AML-193 (cell line): ENCODE measurements at places on chromosomes 1 and 21.

DNA sequence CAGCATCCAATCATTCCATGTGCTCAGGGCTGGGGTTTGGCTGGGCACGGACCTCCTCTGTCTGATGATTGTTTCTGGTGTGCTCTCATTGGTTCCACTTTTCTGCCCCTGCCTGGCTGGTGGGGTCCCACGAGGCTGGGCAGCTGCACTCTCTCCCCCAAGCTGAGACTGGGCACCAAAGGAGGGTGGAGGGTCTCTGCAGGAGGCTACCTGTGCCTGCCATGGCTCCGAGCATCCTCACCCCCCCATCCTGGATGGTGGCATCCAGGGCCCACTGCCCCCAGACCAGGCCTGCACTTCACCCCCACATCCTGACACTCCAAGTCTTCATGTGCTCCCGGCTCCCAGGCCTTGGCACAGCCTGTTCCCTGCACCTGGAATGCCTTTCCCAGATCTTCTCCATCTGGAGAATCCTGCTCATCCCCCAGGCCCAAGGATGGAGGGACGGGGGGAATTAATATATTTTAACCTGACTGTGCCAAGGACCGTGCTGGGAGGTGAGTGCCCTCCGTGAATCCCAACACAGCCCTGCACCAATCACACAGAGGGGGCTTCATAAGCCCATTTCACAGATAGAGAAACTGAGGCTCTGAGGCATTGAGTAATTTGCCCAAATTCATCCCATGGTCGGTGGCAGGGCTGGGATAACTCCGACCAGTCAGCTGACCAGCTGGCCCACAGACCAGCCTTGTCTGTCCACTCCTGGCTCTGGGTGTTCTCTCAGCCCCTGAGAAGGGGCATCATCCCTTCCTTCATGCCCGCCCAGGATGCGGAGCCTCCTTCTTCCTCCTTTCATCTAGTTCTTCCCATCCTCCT lies 403.4 kb downstream of the MATN1 start:
- no peak for DNase-seq

- DNase-seq: no peak
These were observed 1.2 kb upstream of the SLC37A1 start for GRCh38 chr21:42512346-42513034.

DNA sequence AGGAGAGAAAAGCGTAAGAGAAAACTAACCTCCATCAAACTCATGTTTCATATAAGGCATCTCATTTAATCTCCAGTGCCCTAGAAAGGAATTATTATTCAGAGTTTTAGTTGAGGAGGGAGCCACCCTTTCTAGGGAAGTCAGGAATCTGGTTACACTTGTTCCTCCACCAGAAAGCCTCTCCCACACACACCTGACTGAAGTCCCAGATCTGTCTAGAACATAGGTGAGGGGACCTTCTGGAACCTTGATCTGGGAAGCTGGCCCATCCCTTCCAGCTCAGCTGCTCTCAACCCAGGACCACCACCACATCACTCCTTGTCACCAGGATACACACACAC lies 1.9 kb upstream of the DENND2D start:
- no peak for DNase-seq

DNA sequence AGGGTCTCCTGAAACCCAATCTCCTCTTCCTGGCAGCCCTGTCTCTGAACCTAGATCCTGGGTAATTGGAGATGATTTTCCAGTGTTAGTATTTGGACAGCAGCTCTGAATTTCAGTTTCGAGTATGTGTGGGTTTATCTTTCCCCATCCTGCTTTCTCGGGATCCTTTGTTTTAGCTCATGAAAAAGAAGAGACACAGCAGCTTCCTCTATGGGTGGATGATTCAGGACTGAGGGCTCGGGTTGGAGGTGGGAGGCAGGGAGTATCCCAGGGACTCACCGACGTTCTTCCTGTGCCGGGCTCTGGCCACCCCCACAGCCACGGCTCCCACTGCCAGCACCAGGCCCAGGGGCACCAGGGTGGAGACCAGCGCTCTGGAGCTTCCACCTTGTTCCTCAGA lies 10.4 kb upstream of the FCMR start:
- no peak for DNase-seq

GRCh38 chr1:166133276-166133841 lies 33.4 kb downstream of the FAM78B start:
- peak; percentile 3 for DNase-seq

DNA sequence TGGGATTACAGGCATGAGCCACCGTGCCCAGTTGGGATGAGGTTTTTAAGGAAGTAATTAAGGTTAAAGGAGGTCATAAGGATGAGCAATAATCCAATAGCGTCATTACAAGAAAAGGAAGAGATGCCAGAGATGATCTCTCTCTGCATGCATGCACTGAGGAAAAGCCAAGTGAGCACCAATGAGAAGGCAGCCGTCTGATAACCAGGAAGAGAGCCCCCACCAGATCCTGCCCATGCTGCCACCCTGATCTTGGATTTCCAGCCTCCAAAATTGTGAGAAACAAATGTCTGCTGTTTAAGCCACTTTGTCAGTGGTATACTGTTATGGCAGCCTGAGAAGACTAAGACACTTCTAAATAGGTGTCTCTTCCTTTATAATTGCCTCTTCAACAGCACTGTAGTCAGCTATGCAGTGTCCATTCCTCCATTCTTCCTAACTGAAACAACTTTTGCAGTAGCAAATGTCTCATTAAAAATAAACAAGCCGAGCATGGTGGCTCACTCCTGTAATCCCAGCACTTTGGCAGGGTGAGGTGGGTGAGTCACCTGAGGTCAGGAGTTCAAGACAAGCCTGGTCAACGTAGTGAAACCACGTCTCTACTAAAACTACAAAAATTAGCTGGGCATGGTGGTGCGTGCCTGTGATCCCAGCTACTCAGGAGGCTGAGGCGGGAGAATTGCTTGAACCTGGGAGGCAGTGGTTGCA lies 216.2 kb upstream of the RUNX1 start:
- DNase-seq: no peak

DNA sequence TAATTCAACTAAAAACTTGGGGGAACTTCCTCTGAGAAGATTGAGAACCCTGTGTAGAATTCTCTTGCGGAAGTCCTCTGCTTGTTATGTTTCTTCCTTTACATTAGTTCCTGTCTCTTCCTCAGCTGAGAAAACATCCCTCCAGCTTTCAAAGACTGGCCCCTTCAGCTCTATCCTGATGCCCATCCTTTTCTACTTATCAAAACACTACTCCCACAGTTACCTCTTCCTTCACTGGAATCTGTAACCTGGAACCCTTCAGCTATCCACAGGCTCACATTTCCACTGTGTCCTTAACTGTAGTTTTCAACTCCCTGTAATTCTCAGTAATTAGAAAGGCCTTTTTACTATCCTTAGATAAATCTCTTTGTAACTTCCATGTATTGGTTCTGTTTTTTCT lies 6.0 kb upstream of the DEDD start:
- DNase-seq: no peak

- no peak for DNase-seq
These were observed 16.9 kb upstream of the RPF1 start for GRCh38 chr1:84462118-84462517.

DNA sequence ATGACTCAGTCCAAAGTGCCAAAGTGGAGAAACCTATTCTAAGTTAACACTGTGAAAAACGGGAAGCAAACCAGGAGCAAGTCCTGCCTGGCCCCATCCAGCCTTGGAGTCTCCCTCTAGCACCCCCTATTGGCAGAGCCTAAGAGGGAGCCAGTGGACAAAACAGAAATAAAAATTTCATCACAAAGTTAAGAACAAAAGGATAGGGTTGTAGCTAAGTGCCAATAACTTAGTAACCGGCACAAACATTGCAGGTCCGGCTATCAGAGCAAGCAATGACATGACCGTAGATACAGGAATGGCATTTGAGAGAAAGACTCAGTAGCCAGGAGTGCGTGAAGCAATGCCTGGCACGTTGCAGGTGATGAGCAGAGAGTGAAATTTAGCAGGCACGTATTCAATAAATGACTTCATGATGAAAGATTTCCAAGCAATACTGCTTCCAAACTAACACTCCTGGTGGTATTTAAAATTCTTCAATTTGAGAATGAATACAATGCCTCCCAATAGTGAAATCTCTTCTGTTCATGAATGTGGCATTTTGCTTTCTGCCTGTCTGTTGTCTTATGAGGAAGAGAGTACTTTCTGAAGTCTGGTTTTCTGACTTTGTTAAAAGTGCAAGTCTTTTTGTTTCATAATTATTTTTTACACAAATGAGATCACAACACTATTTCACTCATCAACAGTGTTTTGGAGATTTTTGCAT lies 391.0 kb downstream of the OMA1 start:
- peak; percentile 52 for DNase-seq

GRCh38 chr1:236639686-236640085 lies 35.4 kb upstream of the HEATR1 start:
- DNase-seq: no peak

DNA sequence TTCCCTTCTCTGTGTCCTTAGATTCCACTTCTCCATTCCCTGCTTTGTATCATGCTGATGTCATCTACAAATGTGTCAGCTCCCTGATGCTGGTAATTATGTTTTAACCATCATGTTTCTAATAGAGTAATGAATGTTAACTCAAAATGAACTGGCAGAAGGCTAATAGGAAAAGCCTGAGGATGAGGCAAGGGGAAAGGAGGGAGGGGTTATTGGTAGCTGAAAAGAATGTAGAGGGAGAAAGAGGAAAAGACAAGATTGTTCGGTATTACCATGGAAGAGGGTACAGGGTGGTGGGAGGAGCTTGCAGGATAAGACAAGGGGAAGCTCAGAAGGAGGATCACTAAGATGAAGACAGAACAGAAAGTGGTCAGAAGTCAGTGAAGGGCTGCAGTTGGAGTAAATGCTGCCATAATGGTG lies 150.9 kb downstream of the ZC3H11B start:
- no peak for DNase-seq

- DNase-seq: no peak
These were observed 8.0 kb downstream of the OSBPL9 start for GRCh38 chr1:51624855-51625254.

- no peak for DNase-seq
These were observed 20.5 kb downstream of the PRDM15 start for GRCh38 chr21:41858466-41859296.

DNA sequence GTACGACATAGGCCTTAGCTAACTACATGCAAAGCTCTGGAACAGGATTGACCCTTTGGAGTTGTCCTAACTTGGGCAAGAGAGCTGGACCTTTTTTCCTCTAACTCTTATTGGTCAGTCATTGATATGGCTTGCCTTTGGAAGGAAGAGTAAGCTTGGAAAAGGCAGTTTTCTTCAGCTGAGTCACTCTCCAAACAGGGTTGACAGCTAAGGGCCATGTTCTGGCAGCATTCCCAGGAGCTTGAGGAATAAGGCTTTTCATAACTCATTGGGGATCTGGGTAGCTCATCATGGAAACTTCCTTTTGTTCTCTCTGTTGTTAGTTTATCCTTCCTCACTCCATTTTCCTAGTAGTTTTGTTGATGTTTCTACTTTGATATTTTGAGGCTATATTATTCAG lies 14.5 kb upstream of the ERRFI1 start:
- no peak for DNase-seq

DNA sequence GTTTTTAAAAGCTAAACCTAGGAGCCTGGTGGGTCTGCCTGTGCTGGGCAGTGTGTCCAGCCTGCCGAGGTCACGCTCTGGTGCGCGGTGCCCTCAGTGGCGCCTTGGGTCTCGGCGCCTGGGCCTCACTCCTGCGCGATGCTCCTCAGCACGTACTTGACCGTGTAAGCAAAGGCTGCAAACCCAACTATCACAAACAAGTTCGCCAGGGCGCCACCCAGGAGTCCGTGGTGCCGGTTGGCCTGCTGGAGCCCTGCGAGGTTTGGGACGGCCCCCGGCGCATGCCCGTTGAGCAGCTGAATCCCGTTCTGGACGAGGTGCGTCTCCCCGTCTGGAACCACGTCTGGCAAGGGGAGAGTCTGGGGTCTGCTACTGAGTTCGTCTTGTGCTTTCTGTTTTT lies 8.6 kb upstream of the C1QTNF12 start:
- DNase-seq: no peak

- DNase-seq: no peak
These were observed 65.7 kb downstream of the NENF start for GRCh38 chr1:212498283-212499040.

GRCh38 chr1:54487571-54488050 lies 60.4 kb upstream of the ACOT11 start:
- DNase-seq: no peak

- no peak for DNase-seq
These were observed 120.5 kb downstream of the TMEM53 start for GRCh38 chr1:44553771-44554170.

GRCh38 chr21:17494051-17494450 lies 18.8 kb upstream of the CXADR start:
- no peak for DNase-seq

DNA sequence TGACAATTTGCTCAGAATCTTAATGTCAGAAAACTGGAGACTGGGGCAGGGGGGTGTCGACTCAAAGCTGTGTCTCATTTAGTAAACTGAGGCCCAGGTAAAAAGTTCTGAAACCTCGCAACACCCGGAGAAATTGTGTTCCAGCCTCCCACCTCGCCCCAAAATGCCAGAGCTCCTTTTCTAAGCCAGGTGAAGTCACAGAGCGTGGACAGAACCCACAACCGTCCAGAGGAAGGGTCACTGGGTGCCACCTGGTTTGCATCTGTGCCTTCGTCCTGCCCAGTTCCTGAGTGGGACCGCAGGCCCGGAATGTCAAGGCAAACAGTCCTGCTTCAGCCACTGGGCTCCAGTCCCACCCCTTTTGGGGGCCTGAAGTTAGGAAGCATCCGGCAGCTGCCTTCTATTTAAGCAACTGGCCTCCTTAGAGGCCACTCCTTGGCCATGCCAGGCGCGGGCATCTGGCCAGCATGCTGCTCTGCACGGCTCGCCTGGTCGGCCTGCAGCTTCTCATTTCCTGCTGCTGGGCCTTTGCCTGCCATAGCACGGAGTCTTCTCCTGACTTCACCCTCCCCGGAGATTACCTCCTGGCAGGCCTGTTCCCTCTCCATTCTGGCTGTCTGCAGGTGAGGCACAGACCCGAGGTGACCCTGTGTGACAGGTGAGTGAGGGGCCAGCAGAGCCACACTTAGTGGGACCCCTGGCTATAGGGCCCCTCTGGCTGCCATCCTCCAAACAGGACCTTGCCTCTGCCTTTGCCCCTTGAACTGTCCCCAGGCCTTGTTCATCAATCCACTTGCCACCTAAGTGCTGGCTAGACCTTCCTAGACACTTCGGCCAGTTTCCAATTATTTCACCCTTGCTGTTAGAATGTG lies at the start of gene TAS1R1:
TAS1R1 (plus strand) TSS at position 401 of the 872 bp plus-strand sequence; CDS start at position 468, 67 bp downstream.
- no peak for DNase-seq

- DNase-seq: no peak
These were observed 140.4 kb downstream of the ZNF326 start for GRCh38 chr1:90135286-90135685.

- DNase-seq: no peak
These were observed 417.3 kb downstream of the USH2A start for GRCh38 chr1:216005916-216006315.
